Inflammatory macrophage treated with lipopolysaccharide for 1 hour (primary cell): ENCODE measurements at places on chromosomes 7 and 10.

DNA sequence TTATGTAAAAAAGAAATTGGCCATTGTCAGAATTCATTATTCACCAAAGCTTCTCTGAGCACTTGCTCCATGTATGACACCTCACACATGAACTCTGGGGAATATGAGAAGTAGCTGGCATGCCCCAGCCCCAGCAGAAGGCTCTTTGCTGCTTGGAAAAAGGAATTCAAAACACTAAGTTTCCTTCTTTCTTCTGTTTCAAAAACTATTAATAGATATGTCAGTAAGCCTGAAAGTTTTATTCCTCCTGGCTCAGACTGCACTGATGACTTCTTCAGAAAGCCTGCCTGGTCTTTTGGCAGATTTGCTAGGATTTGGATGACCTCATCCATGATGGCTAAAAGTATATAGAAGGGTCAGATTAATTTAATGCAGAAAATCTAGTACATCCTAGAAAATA is 511.0 kb downstream of the GFRA1 start:
- no peak for DNase-seq

DNA sequence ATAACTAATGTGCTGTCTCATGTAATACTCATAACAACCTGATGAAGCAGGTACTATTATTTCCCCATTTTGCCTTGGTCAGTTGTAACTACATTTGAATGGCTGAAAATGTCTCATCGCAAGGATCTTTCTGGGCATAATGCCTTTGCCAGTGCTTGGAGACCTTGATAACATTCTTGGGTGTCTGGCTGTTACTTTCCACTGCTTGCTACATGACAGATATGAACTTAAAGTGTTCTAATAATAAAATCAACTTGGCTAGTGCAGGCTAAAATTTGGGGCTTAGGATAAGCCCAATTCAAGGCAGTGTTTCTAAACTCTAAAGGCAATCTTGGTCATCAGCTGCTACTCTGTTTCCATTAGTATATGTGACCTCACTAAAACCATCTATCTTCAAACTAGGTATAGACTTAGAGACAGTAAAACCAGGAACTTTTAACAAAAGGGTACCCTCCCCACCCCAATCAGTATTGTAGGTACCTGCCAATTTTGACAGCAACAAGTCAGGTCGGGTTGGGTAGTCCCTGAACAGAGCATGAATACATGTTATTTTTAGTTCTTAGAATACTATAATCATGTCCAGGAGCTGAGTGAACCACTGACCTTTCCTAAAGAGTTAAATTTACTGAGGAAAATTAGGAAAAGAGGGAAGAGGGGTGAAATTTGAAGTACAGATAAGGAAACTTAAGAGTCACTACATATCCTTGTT is 68.2 kb upstream of the AHR start:
- DNase-seq: no peak

GRCh38 chr10:127577376-127578258 is 28.5 kb downstream of the NPS start:
- no peak for DNase-seq

DNA sequence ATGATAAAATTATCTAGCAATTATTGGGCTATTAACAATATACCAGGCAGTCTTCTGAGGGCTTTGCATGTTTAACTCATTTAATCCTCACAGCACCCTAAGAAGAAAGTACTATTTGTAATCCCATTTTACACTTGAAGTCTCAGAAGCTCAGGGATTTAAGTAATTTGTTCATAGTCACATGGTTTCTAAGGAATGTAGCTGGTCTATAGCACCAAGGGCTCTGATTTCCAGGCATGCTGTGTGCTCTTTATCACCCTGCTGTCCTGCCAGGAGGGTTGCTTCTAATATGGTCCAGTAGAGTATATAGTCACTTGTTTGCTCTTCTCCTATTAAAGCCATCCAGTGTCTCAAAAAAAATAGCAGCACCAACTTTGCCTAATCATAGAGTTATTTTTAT is 417.2 kb downstream of the PLXDC2 start:
- no peak for DNase-seq

DNA sequence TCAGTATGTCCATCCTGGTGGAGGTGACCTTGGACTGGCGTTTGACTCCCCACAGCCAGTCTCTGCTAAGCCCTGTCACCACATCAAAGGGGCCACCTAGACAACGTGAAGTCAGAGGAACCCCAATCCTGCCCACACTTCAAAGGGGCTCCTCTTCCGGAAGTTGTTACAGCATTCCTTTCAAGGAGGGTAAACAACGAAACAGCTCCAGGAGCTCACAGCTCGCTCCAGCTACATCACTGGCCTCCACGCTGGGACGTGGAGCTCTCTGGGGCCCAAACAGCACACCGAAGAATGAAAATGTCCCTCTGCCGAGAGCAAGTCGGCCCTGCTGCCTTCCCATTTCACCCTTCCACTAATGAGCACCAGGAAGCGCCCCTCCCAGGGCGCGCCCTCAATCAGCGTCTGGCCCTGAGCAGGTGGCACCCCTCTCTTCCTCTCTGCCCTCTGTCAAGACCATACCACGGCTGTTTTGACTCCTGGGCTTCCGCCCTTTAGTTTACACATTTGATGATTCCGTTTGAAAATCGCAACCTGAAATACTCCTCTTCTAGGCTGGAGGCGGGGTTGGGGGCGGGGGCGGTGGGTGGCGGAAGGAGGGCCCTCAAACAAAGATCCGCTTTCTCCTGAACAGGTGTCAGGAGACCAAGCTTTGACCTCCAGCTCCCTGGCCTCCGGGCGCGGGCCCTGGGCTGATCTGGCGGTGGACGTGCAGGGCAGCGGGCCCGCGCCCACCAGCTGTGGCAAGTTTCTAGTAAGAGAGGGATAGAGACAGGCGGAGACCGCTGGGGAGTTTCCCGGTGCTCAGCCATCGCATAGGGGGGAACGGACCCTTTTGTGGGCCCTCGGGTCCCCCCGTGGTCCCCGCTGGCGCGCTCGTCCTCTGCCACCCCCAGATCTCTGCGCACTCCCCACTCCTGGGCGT is 53.1 kb upstream of the KDM7A start:
- DNase-seq: no peak

DNA sequence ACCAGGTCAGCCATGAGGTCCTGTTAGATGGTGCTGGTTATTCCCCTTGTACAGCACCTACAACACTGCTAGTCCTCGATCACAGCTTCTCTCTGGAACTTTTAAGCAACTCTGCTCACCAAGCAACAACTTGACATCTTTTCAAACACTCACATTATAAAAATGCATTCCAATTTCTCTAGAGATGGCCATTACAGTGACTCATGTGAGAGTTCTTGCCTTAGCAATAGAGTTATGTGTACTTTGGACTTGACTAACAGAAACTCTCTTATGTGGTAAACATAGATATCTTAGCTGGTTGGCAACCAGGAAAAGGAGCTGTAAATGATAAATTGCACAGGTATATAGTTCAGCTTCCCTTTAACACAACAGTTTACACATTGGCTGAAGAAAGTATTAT is 122.2 kb downstream of the PDE1C start:
- DNase-seq: no peak

GRCh38 chr10:12787297-12787696 is 214.2 kb downstream of the CCDC3 start:
- DNase-seq: no peak

GRCh38 chr10:60429084-60429849 is 39.6 kb upstream of the ANK3 start:
- no peak for DNase-seq
